ENCODE measurements at places on chromosomes 3 and 15.

DNA sequence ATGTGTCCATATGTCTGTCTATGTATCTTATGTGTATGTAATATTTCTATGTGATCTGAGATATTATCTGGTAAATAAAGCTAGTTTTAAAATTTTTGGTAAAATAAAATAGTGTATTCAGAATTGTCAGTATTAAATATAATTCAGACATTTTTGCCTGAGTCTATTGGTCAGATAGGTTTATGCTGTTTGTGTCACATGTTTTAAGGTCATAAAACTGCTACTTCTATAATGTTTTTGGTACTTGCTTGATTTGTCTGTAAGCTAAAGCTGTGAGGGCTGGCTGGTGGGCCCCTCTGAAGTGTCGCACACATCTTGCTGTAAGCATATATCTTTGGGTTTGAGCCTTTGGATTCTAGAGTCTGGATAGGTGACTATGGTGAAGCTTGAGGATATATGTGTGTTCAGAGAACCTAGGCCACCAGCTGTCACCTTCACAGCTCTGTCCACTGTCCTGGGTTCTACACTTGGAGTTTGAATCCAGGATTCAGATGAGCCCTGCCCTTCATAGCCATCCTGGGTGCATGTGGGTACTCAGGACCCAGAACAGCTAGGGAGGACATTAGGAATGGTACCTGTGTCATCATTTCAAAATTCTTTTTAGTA lies 71.8 kb upstream of the STRIT1 start:
- DNase-seq = no peak

DNA sequence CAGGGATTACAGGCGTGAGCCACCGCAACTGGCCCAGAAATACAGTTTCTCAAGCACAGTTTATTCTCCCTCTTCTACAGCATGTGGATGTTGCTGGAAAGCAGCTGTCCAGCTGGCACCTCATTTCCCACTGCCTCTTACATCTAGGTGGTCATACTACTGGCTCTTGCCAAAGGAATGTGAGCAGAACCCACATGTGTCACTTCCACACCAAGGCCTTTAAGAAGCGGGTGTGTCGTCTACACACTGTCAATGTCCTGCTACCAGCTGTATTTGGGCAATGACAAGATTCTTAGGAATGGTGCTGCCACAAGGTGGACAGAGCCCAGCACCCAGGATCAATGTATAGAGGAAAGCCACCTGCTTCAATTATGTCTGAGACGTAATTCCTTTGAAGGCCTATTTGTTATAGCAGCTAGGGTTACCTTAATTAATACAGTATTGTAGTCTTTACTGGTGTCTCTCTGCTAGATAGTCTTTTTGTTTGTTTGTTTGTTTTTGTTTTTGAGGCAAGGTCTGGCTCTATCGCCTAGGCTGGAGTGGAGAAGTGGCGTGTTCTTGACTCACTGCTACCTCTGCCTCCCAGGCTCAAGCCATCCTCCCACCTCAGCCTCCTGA lies 15.1 kb upstream of the RAB7A start:
- no peak for DNase-seq

GRCh38 chr3:25768851-25769250 lies 14.4 kb downstream of the NGLY1 start:
- no peak for DNase-seq

DNA sequence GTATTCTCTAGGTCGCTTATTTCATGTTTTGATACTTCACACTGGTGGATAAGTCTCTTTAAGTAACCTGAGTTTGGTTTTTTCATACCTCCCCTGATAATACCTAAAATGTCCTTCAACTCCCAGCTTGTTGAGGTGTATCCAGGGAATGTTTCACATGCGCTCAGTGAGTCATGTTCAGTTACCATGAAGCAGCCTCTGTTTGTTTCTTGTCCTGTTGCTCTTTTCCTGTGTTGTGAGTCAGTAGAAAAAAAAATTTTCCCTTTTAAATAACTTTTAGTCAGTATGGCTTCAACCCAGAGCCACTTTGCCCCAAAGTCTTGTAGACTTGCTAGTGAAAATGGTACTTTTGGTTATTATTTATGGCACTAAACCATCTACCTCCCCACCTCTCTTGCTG lies 278.4 kb upstream of the ZPLD1 start:
- no peak for DNase-seq

GRCh38 chr3:79012530-79012913 lies 755.3 kb downstream of the ROBO1 start:
- DNase-seq = no peak

DNA sequence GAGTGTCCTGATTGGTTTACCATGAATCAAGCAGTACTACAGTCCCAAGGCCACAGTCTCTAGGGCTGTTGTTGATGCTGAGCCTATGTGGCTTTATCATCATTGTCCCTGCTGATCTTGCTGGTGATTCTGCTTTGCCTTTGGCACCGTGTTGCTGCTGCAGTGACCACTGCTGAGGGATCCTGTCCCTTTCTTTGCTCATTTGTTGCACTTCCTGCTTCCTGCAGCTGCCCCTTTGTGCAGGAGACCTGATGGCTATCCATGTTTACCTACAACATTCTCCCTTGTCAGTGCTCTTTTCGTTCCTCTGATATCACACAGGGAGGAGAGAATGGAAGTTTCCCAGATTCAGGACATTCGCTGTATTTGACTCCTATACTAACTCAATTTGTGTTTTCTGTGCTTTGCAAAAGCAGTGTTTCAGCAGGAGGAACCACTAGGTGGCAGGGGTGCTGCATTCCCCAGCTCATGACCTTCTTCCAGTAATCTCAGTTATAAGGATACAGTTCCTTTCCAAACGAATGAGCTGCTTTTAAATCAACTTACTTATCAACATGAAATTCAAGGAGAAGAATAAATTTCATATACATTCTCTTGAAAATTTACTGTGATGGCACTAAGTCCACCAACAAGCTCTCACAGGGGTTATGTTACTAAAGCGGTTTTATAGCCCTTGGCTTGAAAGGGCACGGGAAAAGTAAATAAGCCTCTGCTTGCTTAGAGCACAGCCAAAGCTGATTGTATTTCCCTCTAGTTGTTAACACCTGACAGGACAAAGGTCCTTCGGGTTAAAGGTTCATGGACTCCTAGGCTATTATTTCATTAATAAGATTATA lies 9.7 kb upstream of the THUMPD3 start:
- no peak for DNase-seq

GRCh38 chr3:15535732-15536131 lies 14.2 kb upstream of the COLQ start:
- DNase-seq = no peak

DNA sequence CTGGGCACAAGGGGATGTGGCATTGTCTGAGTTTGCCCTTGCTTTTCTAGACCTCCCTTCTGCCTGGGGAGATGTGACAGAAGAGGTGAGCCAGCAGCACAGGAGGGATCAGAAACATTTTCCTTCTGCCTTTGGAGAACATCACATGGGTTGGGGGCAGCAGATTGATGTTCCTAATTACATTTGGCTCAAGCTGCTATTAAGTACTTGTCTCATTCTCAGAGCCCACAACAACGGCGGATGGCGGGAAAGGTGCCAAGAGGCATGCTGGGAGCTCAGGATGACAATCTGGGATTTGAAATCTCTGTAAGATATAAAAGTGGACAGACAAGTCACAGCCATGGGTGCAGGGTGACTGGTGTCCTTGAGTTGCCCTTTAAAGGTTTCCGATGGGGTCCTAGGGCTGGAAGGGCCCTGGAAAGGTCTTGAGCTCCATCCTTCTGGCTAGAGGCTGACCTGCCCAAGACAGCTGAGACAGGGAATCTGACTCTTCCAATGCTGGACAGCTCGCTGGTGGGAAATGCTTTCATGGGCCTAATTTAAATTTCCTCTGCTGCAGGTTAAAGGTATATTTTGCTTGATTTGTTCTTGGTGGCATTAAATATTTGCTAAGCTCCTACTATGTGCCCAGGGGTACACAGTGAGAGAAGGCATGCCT lies 2.4 kb upstream of the CORO2B start:
- DNase-seq = no peak

DNA sequence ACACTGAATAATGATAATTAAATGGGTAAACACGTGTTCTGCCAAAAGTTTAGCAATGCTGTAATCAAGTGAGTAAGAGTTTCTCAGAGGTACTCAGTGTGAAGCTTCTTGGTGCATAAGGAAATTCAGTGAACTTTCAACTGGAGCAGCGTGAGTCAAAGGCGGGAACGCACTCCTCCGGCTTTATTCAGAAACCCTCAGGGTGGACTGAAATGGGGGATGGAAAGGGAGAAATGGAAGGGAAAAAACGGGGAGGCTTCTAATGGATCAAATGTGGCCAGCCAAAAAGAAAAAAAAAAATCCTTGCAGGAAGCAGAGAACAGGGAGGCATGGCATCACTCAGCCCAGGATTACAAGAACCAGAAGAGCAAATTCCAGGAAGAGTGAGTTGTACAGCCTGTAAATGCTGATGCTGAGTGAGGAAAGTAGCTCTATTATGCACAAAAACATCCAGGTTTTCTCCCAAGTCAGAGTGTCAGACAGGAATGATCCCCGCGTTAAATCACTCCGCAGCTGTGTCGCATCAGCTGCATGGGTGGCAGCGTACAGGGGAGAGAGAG lies 85.3 kb downstream of the ASB7 start:
- DNase-seq = no peak

- no peak for DNase-seq
Observed at GRCh38 chr3:105130911-105131310, 235.8 kb upstream of the ALCAM start.

DNA sequence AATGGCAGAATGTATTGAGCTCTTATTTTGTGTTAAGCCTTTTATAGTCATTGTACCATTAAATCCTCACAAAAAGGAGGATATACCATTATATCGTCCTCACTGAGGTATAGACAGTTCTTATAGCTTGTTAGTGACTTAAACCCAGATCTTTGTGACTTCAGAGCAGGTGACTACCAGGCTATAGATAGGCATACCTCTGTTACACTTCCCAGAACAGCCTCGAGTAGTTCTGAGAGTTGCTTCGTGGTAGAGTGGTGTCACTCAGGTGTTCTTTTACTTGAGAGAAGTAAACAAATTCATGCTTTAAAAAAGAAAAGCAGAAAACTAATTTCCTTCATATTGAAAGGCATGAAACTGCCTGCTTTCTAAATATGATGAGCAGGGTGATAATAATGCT lies 59.9 kb downstream of the SEC22A start:
- DNase-seq = no peak

DNA sequence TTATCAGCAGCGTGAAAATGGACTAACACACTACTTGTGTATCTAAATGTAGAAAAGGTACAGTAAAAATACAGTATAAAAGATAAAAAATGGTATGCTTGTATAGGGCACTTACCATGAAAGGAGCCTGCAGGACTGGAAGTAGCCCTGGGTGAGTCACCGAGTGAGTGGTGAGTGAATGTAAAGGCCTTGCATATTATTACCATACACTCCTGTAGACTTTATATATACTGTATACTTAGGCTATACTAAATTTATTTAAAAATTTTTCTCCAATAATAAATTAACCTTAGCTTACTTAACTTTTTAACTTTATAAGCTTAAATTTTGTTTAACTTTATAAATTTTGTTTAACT lies 67.2 kb upstream of the TSPAN3 start:
- no peak for DNase-seq

DNA sequence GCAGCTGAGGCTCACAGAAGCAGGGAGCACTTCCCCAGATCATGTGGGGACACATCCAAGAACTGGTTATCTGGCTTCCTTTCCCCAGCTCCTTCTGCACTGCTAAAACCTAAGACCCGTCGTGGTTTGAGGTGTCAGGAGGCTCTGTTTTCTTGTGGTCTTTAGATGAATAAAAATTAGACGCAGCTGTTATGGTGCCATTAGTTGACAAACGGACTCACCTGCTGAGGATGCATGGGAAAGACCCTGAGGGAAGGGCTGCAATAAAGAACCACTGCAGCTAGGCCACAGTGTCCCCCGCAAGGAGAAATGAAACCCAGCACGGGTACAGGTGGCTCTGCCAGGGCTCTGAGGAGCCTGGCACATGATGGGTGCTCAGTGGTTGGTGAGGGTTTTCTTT lies 99.4 kb downstream of the IQSEC1 start:
- DNase-seq = no peak

DNA sequence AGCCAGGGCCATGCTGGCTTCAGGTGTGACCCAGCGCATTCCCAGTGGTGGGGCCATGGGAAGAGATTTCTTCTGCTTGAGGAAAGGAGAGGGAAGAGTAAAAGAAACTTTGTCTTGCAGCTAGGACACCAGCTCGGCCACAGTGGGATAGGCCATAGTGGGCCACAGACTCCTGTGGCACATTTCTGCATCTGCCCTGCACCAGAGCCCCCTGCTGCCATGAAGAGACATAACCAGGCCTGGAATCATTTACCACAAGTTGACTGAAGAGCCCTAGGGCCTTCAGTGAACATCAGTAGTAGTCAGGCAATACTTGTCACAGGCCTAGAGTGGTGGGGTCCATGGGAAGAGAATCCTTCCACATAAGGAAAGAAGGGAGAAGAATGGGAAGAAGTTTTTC lies 411.4 kb upstream of the ARL6 start:
- no peak for DNase-seq

DNA sequence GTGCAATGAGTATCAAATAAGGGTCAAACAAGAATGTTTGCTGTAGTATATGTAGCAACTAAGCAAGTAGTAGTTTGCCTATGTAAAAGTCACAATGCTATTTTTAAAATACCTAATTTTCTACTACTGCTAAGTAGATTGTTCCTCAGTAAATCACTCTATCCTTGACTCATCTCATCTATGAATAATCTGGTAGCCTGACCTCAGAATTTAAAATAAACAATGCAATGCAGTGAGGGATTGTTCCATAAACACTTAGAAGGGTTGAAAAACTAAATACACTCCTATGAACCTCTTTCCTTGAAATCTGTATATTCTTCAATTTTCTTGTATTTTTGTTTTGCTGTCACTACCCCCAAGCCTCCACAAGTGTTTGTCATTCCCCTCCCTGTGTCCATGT lies 253.3 kb downstream of the TBC1D5 start:
- no peak for DNase-seq

DNA sequence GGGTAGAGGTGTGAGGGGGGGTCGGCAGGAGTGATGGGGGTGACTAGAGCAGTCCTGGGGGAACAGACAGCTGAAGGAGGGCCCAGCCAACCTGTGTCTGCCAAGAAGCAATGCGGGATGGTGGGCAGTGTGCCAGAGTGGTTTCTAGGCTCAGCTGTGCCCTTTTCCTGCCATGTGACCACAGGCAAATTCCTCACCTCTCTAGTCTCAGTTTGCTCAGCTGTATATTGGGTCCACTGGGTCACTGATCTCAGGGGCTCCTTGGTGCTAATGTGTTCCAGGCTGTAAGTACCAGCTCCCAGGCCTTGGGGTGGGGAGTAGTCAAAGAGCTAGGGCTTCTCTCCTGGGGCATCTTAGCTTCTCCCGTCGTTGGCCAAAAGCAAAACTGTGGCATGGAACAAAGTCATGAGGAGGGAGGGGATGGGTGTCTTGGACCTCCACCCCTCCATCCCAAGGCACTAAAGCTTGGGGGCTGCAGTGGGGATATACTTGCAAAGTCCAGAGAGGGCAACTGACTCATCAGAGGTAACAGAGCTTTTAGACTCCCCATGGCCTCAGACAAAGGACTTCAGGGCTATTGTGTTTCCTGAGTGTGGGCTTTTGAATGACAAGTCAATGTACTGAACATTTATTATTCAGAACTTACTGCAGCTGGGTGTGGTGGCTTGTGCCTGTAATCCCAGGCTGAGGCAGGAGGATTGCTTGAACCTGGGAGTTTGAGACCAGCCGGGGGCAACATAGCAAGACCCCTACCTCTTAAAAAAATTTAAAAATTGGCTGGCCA lies 20.9 kb downstream of the SMAD6 start:
- no peak for DNase-seq

Measured in cortex of kidney (tissue), 1 donor.